ENCODE measurements at places on chromosomes 4 and X.

DNA sequence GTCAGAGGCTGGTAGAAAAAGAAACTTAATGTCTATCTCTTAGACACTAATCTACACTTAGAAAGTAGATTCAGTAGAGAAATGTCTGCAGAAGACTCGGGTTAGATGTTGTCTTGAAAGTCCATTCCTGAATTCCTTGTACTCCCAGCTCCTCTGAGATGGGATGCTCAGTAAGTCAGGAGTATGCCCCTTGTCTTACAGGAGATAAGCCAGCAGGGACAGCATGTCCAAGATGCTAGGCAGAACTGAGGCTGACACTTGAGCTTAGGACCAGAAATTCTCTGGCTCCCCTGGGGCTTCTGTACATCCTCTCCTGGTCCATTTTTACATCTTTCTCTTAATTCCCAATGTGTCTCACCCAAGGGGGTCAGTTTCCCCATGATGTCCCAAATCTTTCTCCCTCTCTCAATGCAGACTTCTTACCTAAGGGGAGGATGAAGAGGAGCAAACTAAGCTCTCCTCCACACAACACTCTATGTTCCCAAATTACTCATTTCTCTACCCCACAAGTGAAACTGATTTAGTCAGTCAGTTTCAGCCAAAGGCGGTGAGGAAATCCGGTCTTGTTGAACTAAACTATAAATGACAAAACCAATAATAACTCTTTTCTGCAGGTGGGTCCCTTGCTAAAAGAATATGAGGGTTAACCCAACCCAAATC, 558.2 kb upstream of the DIPK2B start:
- peak; percentile 60 for DNase-seq

DNA sequence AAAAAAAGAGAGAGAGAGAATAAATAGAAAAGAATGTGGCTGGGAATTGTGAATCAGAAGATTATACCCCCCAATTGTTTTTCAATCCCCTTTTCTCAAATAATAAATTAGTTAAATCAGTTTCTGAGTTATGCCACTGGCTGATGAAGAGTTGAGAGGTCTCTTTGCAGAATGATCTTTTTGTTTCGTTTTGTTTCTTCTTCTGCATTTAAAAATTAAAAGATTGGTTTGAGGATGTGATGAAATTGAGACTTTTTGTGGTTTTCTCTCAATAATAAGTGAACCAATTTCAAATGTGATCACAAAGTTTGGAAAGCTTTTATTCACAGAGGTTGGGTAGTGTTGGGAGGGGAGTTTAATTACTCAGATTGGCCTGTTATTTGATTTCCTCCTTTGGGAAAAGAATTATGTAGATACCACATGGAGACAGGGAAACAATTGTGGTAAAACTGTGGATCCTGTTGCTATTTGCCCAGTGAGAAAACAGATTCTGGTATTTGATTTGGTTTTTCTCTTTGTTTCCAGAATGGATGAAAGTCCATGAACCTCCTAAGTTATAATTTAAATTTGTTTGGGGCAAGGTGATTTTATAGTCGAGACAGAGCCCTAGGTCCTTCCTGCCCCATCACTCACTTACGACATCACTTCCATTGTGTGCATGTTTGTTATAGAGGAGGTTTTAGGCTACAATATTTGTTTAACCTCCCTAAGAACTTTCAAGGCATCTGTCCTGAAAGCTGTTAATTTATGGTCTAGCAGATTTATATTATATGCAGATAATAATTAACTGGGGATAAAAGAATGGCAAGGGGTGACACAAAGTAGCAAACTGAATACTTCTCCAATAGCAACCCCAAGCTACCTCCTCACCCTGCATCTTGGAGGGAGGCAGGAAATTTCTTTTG, 92.0 kb upstream of the BMPR1B start:
- DNase-seq, result no peak

DNA sequence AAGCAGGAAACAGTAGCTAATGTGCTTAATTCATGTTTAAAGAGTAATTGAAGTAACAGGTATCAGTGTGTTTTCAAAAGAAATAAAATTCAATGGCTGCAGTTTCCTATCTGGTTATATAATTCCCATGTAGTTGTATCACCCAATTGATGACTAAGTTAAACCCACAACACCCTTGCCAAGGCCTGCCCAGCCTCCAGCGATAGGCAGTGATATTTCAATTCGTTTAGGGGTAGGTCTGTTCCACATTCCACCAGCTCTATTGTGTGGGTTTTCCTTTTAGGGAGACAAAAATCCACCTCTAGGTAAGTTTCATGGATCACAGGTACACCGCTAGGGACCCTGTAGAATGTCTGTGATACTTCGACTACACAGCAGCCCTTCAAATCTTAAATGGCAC, 24.7 kb upstream of the MXRA5 start:
- DNase-seq, result no peak

DNA sequence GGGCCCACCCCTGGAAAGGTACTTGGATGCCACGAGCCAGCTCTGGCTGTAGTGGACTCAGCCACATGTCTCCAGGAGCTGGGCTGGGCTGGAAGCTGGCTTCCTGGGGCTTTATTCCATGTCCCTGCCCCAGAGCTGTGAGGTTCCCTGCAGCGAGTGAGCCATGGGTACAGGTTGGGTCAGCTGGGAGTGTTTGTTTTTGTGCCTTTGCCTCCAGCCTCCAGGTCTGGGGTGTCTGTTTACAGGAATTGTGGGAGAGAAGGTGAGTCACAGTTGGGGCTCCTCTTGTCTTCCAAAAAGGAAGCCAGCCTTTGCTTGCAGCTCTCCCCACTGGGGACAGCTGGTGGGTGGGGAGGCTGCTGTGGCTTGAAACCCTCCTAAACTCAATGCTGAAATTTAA, 21.5 kb downstream of the SORCS2 start:
- DNase-seq, result no peak

DNA sequence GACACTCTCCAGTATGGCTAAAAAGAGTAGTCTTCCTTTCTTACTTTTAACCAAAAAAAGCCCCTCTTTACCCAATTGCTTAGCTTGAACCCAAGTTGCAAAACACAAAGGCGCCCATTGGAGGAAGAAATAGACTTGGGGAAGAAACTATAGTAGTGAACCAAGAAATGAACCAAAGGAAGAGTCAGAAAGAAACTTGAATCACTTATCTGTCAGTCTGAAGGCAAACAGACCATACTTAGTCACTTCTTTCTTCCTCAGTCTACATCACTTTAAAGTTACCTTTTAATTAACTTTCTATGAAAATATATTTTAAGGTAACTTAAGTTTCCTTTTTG, 161.4 kb upstream of the GIMD1 start:
- DNase-seq, result no peak

DNA sequence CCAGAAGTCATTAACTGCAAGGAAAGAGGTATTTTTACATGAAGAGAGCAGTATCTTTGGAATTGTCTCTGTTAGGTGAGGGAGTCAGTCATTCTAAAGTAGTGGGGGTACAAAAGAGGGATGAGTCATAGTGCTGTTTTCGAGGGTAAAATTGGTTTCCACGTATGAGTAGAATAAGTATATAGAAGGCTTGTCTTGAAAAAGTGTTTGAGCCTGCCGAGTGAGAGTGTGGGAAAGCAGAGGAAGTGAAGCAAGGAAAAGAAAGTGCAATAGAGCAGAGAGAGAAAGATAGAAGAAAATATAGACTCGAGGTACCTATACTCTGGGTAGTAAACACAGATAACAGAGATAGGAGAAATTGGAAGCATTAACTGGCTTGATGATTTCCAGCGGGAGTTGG, 696.4 kb downstream of the DMD start:
- DNase-seq, result no peak

DNA sequence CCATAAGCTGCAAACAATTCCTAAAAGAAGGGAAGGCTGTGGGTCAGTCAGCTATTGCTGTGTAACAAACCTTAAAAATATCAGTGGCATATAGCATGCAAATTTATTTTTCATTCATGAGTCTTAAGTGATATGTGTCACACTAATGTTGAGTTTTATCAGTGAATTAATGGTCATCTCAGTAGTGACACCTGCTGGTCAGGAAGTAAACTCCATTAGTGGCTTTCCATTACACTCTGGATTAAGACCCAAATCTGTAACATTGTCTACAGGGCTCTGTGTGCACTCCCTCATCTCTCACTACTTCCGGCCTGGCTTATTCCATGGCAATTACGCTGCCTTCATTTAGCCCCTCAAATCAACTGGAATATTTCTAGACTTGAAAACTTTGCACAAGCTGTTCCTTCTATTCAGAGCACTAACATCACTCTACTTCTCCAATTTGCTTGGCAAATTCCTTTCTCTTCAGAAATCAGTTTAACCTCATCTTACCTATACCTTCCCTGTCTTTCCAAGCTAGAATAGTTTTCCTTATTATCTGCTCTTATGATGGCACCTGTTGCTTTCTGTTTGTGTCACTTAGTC, 217.3 kb upstream of the TAPT1 start:
- peak; percentile 61 for DNase-seq

- peak; percentile 18 for DNase-seq
These were observed at the start of gene CCNQ for GRCh38 chrX:153598541-153599191. TSS of gene CCNQ (minus strand) at chrX:153599139. CDS start at chrX:153599073, 66 bp downstream.

DNA sequence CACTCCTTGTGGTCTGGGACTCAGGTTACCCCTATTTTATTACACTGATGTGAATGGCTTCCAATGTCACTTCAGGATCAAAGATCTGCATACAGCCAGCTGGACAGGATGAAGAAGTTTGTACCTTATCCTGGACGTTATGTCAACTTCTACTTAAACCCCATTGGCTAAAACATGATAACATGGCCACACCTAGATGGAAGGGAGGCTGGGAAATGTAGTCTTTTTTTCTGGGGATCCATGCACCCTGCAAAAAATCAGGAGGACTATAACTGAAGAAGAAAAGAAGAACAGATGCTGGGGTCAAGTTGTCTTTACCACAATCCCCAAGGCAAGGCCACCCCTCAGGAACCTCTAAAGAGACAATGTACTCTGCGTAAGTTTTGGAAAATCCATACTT, 459.2 kb downstream of the BCOR start:
- no peak for DNase-seq

DNA sequence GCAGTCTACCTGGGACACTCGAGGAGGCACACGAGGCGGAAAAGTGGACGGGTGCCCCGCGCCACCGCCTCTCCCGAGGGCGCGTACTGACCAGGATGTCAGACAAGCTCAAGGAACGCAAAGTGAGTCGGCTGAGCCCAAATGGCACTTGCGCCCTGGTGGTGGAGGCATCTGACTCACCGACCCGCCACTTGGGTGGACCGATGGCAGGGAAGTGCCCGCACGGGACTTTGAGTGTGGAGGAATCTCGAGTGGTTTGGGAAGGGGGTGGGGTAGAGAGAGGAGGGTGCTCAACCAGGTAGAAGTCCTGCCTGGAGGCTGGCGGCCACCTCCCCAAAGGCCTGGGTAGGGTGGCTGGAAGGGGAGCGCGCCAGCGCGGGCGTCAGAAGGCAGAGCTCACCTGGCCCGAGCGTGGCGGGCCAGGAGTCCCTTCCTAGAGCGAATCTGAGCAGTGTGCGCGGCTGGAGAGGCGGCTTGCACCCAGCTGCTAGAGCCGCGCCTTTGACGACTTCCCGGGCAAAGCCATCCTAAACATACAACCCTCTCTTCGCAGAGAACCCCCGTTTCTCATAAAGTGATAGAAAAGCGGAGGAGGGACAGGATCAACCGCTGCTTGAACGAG, 655 bp downstream of the HELT start:
- DNase-seq, result no peak

DNA sequence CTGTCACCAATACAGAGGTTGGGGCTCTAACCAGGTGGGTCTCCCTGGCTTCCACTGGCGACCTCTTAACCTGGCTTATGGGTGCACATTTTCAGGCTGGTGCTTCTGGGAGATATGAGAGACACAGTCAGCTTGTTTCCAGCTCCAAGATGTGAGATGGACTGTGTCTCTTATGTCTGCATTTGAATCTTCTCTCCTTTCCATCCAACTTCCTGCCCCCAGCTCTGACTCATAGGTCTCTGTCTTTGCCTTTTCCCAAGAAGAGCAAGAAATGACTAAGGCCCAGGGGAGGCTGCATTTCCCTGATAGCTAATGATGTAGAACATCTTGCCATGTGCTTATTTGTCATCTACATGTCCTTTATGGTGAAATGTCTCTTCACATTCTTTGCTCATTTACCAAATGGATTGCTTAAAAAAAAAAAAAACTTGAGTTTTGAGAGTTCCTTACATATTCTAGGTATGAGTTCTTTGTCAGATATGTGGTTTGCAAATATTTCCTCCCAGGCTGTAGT, 3.2 kb upstream of the UXT start:
- peak; percentile 91 for DNase-seq

GRCh38 chr4:78481180-78481579, 70.4 kb upstream of the ANXA3 start:
- DNase-seq, result peak; percentile 68

DNA sequence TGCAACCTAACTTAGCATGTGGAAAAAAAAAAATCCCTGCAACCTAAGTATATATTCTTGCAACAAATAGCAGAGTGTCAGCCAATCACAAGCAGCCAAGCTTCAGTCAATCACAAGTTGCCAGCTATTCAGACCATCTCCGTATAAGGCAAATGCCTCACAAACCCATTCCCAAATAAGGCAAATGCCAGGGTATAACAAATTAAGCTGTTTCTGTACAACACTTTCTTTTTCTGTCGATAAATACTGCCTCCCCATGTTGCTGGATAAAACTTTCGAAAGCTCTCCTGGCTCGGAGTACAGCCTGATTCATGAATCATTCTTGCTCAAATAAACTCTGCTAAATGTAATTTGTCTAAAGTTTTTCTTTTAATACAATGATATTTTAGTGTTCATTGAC, 460.7 kb upstream of the SMIM31 start:
- no peak for DNase-seq

DNA sequence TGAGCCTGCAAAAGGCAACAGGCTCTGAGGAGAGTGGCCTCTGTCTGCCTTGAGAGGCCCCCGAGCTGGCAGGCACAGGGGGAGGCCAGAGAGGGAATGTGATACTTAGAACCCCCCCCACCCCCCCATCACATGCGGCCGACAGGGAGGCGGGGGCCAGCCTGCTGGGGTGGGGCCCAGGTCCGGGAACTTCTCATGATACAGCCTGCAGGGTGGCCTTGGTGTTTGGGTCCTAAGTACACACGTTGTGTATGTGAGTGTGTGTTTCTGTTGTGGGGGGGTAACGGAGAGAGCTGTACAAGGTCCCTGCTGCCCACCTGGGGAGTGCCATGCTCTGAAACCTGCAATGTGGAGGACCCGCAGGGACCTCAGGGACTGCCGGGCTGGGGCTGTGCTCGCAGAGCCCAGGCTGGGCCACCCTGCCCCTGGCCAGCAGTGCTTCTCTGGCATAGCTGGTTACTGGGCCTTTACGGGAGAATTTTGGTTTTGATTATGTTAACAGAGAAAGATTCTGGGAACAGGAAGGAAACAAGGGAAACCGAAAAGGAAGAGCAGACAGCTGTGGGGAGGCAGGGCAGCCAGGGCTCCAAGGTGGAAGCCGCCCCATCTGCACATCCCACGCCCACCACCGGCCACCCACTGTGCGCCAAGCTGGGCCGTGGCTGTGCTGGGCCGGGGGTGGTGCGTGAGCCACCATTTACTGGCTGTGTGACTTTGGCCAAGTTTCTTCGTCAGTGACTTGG, 19.9 kb downstream of the SH3BP2 start:
- peak; percentile 74 for DNase-seq

- no peak for DNase-seq
These were observed 174.4 kb upstream of the BCOR start for GRCh38 chrX:40272141-40272540.

- no peak for DNase-seq
These were observed 81.7 kb downstream of the PCDH7 start for GRCh38 chr4:30801876-30802275.

GRCh38 chr4:35342833-35343232, 901.5 kb downstream of the ARAP2 start:
- DNase-seq, result no peak

GRCh38 chrX:100642290-100642689, 1.7 kb upstream of the SRPX2 start:
- DNase-seq, result no peak
